ENCODE measurements at places on chromosomes 2 and 18.

DNA sequence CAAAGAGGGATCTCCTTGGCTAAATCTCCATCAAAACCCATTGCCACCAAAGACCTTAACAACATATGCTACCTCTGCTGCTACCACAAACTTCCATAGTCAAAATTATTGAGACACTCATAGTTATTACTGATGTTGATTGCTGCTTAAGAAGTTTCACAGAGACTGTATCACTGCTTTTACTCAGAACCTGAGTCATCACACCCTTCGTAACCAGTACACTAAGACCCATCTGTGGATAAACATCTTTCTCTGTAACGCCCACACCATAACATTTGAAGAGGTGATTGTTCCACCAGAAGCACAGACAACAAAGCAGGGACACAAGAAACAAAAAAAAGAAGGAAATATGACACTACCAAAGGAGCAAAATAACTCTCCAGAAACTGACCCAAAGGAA, 1563.1 kb downstream of the LRP1B start:
- no peak for DNase-seq

GRCh38 chr2:95350368-95350767, 52.1 kb upstream of the FAHD2A start:
- DNase-seq, result peak; percentile 28

- DNase-seq, result no peak
Measured at GRCh38 chr2:15284614-15285013, 276.5 kb downstream of the NBAS start.

DNA sequence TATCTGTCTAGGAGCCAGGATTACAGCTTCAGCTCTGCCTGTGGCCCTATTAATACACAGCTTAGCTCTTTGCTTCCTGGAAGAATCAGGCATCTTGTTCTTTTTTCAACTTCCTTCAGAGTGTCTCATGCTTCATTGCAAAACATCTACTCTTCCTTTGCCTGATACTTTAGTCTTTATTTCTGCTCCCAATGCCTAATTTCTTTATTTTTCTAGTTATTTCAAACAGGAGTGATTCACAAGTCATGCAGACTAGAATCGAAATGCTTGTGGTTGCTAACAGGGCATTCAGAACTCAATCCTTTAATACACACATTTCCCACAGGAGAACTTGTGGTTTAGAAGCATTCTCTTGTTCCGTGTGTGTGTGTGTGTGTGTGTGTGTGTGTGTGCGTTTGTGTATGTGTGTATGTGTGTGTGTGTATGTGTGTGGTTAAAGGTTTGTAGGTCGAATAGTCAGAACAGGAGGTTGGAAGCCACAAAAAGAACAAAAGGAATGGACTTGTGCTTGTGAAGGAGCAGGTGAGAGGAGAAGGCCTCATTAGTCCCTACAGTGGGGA, 28.3 kb upstream of the INSIG2 start:
- no peak for DNase-seq

DNA sequence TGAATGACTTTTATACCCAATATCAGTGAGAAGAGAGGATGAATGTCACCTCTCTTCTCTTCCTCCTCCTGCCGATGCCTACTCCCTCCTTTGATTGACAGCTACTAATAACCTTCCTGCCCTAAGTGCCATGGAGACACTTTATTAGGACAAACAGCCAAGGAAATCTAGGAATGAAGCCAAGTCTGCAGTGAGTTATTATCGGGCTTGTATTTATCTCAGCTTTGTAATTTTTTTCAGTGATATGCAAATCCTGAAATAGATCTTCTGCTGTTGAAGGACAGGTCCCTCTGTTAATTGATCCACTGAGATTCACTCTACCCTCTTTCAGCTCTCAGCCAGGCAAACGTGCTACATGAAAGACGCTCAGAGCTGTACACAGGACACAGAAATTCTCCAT, 686.7 kb downstream of the TMEM182 start:
- no peak for DNase-seq

DNA sequence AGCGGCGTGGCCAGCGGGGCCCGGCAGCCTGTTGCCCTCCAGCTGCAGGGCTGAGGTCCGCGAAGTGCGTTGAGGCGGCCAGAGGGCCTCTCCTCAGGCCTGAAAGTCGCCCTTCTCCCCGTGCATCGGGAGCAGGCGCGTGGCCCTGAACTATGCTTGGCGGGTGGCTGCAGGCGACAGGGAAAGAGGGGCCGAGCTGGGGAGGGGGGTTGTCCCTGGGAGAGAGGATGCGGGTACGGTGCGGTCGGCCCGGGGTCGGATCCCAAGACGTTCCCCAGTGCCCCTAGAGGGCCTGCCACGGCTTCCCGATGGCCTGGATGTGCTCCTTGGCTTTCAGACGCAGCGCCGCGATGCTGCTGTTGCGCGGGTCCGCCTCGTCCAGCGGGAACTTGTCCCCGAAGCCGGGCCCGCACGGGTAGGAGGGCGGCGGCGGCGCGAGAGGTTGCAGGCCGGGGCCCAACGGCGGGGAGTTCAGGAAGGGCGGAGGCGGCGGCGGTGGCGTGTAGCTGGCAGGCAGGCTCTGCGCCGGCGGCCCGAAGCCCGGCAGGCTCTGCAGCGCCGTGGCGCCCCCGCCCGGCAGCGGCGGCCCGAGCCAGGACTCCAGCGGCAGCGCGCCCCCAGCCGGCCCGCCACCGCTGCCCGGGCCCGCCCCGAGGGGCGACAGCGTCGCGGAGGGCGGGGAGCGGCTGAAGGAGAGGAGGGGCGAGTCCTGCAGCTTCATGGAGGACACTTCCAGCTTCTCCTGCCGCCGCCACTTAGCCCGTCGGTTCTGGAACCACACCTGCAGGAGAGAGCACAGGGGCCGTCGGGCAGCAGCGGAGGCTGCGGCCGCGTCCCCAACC, 4.3 kb downstream of the RAX start:
- no peak for DNase-seq

- no peak for DNase-seq
Measured at GRCh38 chr2:96664366-96664925, 21.9 kb downstream of the FER1L5 start.

- DNase-seq, result no peak
Measured at GRCh38 chr2:239144713-239144999, 256.2 kb downstream of the HDAC4 start.

- no peak for DNase-seq
Measured at GRCh38 chr2:69937968-69938367, 23.1 kb downstream of the MXD1 start.

GRCh38 chr2:26905341-26906198, 57.6 kb downstream of the DPYSL5 start:
- DNase-seq, result no peak

DNA sequence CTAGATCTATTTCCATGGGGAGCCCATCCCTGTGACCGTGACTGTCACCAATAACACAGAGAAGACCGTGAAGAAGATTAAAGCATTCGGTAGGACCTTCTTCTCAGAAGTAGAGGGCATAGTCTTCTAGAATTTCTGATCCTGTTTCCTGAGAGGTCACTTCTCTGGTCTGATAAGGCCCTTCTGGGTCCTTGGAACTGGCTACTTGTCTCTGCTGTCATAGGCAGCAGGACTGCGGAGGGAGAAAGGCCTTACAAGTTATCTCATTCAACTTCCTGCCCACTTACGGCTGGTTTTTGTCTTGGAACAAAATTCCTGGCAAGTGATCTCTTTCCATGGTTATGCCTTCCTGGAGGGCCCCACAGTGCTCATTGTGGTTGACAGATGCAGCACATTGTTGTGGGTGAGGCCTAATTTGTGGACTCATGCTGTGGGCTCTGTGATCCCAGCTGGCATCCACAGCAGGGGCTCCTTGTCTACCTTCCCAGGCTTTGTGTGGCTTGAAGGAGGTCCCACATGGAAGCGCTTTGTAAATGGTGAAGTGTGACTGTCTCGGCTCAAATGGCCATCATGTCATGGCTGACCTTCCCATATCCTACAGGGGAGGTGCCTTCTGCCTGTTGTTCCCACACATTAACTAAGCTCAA, 22.0 kb downstream of the SAG start:
- no peak for DNase-seq

- no peak for DNase-seq
Measured at GRCh38 chr2:184692141-184692734, 93.9 kb downstream of the ZNF804A start.

DNA sequence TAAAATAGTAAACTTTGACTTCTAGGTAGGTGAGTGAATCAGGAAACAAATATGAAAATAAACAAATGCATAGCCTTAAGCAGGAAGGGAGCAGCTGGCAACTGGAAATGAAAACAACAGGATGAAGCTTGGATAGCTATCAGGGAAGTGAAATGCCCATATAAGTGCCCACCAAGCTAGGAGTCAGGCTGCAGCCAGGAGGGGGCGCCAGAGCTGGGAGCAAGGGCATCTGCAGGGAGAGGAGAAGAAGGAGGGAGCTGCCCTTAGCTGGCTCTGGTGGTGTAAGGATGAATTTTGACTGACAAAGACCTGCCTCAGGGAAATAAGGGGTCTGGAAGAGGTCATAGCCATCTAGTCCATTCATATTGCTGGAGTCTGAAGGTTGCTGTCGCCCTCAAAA, 298.3 kb downstream of the TDRD15 start:
- DNase-seq, result no peak

- peak; percentile 14 for DNase-seq
Measured at GRCh38 chr2:3505771-3506170, 13.6 kb downstream of the ADI1 start.

DNA sequence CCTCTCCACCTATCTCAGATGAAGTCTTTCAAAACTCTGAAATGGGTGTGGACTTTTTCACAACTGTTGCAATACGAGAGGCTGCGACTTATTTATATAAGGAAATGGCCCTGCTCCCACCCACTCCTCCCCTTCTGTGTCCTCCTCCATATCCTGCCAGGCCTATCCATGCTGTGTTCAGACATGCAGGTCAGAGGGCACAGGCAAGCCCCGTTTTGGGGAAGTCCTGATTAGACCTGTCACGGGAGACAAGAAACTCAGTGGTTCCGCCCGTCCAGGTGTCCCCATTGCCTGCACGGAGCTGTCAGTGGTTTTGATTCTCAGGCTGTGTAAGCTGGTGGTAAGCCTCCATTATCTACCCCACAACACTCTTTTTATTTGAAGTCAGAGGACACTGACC, 99.6 kb upstream of the MGAT5 start:
- DNase-seq, result no peak
